Erythroblast (primary cell): ENCODE measurements at places on chromosomes 16 and 17.

- DNase-seq: no peak
Measured at GRCh38 chr16:86078121-86078600, 179.2 kb downstream of the IRF8 start.

- DNase-seq: no peak
Measured at GRCh38 chr17:2905269-2905668, 109.0 kb downstream of the RAP1GAP2 start.

DNA sequence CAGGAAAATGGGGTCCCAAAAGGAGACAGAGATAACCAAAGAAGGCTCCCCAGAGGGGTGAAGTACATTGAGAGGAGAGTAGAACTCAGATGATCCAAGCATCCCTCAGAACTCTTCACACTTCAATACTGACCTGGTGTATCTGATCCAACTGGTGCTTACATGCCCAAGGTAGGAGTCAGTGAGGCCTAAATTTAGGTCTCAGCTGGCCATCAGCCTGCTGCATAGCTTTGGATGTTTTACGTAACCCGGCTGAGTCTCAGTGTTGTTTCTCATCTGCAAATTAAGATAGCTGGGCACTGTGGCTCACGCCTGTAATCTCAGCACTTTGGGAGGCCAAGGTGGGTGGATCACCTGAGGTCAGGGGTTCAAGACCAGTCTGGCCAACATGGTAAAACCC, 11.6 kb upstream of the GOSR2 start:
- DNase-seq: no peak

- peak; percentile 9 for DNase-seq
Measured at GRCh38 chr17:67891481-67892119, 66.3 kb downstream of the BPTF start.

GRCh38 chr17:56018211-56018610, 135.1 kb upstream of the ANKFN1 start:
- DNase-seq: no peak

DNA sequence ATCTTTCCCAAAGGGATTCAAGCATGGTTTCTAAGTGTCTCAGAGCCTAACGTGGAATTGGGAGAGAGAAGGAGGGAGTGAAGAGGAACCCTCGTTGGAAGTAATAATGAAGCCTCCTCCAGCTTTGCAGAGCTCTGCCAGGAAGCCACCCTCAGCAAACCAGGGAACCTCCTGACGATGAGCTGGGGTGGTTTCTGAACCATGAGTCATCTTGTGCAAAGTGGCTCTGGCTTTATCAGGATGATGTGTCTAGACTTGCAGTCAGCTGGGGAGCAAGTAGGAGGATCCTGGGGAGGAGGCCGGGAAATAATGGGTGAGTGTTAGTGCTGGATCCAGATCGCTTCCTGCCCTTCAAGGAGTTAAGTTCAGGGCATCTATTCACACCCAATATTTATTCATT, 191.7 kb upstream of the RBFOX1 start:
- DNase-seq: no peak

DNA sequence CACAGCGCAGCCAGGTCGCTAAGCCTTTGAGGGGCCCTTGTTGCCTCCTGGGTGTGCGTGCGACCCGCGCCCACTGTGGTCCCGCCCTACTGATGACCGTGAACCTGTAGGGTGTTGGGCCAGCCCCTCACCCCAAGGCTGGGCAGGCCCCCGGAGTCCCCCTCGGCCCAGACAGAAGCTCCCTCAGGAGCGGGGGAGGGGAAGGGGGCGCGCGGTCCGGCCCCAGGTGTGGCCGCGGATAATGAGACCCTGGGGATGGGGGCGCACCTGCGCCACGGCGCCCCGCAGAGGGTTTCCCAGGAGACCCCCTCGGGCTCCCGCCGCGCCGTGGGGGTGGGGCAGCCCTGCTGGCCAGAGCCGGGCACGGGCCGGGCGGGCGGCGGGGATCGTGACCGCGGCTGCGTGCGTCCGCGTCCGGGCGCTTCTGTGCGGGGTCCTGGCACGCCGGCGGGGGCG, 358 bp upstream of the ARHGDIG start:
- no peak for DNase-seq

GRCh38 chr17:75245011-75245410, 16.4 kb downstream of the GGA3 start:
- DNase-seq: no peak

- DNase-seq: no peak
Measured at GRCh38 chr17:32814836-32815235, 62.1 kb downstream of the MYO1D start.

DNA sequence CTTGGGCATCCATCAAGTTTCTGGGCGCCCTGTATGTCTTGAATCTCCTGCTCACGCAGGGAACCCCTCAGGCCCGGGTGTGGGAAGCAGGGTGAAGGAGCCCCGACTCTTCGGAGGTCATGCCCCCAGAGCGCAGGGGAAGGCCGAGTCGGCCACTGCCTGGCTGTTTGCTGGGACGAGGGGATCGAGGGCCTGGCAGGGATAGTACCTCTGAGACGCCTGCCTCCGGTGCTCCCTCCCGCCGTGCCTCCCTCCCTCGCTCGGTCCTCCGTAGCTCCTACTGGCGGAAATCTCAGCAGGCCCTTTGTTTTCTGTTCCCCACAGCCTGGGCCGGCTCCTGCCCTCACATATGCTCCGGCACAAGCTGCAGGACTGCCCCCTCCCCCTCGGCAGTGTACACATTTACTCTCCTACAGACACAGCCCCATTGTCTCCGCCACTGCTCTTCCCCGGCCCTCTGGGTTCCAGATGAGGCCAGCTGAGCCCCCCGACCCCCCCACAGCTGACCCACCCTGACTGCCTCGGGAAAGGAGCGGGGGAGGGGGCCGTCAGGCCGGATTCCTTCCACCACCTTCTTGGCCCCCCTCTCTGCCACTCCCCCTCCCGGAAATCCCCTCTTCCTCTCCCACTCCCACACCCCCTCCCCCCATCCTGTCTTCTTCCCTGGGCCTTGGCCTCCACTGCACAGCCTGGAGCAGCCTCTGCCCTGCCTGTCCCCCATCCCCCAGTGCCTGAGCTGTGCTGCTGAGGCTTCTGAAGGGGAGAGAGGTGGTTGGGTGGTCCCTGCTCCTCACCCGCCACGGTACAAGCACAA, 1.4 kb downstream of the TRAF4 start:
- peak; percentile 54 for DNase-seq

GRCh38 chr17:73560661-73561060, 83.6 kb downstream of the SDK2 start:
- DNase-seq: no peak

- DNase-seq: no peak
Measured at GRCh38 chr16:87496447-87496801, 3.6 kb upstream of the ZCCHC14 start.

- DNase-seq: no peak
Measured at GRCh38 chr17:6686026-6686425, 27.1 kb downstream of the SLC13A5 start.

GRCh38 chr17:3924512-3925350, 8.5 kb upstream of the P2RX1 start:
- no peak for DNase-seq

- DNase-seq: no peak
Measured at GRCh38 chr17:72110942-72111318, 9.9 kb upstream of the SOX9 start.

DNA sequence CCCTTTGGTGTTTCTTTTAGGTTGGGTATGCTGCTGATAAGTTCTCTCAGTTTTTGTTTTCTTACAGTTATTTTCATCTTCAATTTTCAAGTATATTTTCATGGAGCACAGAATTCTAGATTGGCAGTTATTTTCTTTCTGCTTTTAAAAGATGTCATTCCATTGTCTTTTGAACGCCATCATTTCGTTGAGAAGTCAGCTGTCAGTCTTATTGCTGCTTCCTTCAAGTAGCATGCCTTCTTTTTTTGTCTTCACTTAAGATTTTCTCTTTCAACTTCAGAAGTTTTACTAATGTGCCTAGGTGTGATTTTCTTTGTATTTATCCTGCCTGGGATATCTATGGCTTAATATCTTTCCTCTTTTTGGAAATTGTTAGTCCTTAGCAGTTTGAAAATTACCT, 262.2 kb upstream of the PMFBP1 start:
- peak; percentile 61 for DNase-seq

- DNase-seq: peak; percentile 48
Measured at GRCh38 chr17:50630524-50631194, 4.0 kb upstream of the ABCC3 start.

DNA sequence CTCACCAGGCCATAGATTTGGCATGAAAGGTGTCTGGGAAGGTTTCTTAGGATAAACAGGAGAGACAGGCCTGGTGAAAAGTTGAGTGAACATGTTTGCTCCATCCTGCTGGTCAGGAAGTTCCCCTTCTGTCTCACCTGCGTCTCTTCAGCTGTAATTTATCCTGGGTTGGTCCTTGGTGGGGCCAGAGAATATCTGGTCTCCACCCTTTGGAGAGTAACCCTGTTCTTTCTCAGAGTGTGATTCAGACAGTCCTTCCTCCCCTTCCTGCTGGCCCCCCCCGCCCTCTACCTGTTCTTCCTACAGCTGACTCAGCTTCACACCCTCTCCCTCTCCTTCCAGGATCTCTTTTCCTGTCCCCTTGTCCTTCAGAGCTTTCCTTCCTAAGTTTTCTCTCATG, 17.1 kb downstream of the MINK1 start:
- DNase-seq: no peak

DNA sequence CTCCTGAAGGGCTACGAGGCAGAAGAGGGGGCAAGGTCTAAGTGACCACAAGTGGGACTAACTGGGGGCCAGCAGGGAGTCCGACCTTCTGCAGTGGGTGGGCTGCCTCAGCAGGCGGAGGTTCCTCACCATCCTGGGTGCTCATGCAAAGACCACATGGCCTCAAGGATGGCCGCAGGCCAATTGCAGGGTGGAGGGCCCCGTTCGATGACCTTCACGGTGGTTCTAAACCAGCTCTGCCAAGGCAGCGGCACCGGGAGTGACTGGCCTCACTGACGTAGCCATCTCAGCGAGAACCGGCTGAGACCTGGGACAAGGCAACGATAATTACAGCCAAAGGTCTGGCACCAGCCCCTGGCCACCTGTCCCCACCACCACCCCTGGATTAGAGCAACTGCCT, 5.7 kb downstream of the SMIM5 start:
- no peak for DNase-seq

DNA sequence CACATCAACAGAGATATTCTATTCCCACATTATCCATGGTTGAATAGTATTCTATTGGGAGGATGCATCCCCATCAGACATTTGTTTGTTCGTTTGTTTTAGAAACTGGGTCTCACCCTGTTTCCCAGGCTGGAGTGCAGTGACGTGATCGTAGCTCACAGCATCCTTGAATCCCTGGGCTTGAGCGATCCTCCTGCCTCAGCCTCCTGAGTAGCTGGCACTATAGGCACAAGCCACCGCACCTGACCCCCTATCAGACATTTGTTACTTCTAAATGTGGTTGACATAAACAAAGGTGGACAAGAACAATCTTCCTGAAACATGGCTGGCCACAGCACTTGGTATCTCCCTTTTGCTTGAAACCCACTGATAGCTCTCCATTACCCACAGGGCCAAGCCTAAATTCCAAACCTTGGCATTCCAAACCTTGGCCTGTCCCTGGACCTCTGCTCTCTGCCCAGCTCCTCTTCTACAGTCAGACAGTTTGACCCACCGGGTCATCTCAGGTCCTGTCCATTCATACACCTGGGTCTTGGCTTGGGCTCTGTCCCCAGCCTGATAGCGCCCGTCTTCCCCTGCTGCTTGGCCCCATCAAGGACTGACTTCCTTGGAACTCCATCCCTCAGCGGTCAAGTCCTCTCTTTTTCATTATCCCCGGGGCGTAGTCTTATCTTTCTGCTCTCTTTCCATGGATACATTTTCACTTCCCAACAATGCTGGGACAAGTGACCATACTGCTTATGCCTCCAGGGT, 1.5 kb upstream of the PRR29 start:
- no peak for DNase-seq

GRCh38 chr17:57726213-57726790, 18.8 kb downstream of the CCDC182 start:
- no peak for DNase-seq

GRCh38 chr17:44359458-44360143, 4.1 kb downstream of the FAM171A2 start:
- no peak for DNase-seq

DNA sequence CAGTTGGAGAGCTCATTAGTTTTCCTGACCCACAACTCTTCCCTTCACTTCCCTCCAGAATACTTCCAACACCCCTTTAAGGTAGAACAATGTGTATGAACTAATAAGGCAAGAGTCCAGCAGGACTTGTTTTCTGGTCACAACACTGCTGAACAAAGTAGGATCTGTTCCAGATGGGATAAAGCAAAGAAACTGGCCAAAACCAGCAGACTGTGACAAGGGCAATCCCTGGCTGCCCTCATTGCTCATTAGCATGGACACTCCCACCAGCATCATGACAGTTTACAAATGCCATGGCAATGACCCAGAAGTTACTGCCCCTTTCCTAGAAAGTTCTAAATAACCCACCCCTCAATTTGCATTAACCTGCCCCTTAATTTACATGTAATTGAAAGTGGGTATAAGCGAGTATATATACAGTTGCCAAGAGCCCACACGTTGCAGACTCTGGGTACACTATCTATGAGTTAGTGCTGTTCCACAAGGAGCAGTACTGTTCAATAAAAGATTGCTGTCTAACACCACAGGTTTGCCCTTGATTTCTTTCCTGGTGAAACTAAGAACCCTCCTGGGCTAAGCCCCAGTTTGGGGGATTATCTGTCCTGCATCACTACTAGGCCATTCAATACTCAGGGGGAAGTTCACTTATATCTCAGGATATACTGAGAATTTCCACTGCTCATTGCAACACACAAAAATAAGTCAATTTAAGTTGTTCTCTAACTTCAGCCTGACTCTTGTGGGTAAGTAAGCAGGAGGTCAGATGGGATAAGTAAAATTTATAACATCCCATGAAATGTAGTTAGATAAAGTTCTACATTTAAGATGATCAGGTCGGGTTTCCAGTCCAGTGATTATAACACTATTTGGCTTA, 82.3 kb downstream of the SSH2 start:
- no peak for DNase-seq

DNA sequence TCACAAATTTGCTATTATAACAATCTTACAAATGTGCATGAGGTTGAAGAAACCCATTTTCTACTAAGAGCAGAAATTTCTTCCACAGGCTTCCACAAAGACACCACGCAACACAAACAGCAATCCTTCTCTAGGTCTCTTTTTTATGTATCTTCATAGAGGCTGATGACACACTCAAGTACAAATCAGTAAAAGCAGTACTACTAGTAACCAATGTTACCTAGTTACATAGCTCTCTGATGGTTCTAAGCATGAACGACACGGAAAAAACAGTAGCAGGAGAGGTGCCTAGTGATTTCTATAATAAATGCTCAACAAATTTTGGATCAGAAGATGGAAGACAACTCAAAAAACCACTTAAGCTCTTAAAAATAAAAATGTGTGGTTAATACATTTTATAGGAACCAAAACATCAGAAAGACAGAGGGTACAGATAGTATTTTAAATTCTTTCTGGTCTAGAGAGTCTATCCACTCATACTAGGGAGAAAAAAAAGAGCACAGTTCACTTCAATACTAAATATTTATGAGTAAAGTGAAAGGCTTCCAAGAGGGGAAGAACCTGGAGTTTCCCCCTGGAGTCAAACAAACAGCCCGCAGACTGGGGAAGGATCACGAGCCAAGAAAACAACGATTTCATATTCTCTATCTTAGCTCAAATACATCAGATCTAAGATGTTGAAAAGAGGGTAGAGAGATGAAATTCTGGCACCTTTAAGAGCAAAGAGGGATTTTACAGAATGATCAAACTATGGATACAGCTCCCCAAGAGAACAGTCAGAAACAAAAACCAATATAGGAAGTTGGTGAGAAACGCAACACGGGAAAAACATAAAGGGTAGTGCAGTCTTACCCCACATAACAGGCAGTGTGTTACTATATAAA, 40.2 kb downstream of the SMG6 start:
- DNase-seq: no peak

- no peak for DNase-seq
Measured at GRCh38 chr16:67277999-67278772, 1.1 kb upstream of the PLEKHG4 start.

- no peak for DNase-seq
Measured at GRCh38 chr16:66701516-66701915, 5.0 kb upstream of the CMTM4 start.
